ENCODE measurements at places on chromosomes 6 and 20. TPM values are rescaled to one million over a fixed set of nuclear protein-coding genes. Genes with fewer than 3 reads are reported as not detected.

DNA sequence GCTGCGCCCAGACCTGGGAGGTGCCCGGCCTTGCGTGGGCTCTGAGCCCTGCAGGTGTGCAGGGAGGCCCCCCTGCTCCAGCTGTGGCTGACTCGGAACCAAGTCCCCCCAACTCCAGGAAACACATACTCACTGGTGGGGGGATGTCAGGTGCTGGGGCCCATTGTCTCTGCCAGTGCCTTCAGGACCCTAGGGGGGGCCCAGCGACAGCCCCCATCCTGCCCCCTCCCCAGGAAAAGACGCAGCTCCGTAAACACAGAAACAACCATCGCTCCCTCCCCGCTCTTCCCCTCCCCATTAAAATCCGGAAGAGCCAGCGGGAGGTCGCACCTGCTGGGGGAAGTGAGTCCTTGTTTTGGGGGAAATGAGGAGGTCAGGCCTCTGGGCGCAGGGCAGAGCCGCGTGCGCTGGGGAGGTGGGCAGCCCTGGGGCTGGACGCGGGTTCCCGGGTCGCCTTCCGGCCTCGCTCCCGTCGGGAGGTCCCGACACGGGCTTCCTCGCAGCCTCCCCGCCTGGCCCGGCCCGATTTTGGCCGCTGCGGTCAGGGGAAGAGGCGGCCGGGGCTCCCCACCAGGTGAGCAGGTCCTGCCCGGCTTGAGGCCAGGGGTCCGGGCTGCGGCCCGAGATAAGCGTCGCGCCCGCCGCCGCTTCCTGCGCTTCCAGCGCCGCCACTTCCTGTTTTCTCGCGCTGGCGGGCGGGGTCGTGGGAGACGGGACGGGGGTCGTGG is 6.2 kb downstream of the C20orf204 start:
- no peak for DNase-seq

Gene JAG1
- 95.0 TPM for total RNA-seq

DNA sequence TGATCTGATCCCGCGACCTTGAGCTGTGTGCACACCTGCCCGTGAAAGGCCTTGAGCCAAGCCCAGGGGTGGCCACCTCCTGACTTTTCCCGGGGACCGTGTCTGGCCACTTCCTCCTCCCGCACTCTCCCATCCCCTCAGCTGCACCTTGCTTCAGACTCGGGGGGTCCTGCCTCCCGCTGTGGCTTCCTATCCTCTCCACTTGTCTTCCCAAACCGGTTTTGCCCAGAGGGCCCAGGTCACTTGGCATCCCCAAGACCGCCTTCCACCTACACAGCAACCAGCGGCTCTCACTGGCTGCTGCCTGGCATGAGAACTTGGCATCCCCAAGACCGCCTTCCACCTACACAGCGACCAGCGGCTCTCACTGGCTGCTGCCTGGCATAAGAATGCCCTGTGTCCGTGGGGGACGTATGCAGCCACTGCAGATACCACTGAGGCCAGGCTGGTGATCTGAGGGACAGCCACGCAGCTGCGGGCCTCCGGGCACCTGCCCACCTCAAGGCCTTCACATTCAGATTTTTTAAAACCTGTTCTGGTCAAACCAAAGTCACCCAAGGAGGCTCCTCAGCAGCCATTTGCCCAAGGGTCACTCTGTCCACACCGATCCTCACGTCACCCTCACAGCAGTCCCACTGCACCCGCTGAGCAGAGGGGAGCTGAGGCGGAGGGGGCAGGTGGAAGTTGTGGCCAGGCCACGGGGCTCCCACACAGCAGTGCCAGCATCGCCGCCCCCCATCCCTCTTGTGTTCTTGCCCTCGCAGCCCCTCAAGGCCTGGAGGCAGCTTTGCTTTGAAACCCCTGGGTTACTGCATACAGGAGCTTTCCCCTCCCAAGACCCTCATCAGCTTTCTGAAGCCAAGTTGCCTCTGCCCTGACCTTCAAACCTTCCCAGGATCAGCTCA is 245.5 kb downstream of the TAF4 start:
- DNase-seq, result no peak

DNA sequence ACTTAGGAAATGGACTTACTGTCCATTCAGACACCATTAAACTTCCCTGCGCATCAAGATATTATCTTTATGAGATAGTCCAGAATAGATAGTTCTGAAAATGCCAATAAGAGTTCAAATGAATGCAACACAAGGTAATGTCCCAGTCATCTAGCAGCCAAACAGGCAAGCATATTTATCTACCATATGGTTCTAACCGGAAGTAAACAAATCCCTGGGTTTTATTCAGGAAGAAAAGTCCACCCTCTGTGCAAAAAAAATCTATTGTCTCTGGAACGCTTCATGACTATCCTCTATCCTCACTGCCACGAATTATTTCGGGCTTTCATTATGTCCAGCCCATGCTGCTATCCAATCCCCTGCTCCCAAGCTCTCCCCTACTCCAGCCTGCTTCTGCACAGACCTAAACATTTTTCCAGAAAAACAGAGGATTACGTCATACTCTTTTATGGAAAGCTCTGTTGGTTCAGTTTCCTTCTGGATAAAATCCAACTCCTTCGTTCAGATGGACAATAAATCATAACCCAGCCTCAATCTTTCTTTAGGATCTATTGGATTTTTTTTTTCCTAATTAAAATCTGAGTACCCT is 11.4 kb downstream of the PPIL6 start:
- DNase-seq, result no peak

Gene CASP8AP2
- total RNA-seq, result 35.3 TPM

GRCh38 chr6:2971420-2972218 is at the start of gene SERPINB6:
SERPINB6 (minus strand) TSS chr6:2971567; CDS start chr6:2959332, 12,235 bp downstream.
- peak; percentile 88 for DNase-seq

DNA sequence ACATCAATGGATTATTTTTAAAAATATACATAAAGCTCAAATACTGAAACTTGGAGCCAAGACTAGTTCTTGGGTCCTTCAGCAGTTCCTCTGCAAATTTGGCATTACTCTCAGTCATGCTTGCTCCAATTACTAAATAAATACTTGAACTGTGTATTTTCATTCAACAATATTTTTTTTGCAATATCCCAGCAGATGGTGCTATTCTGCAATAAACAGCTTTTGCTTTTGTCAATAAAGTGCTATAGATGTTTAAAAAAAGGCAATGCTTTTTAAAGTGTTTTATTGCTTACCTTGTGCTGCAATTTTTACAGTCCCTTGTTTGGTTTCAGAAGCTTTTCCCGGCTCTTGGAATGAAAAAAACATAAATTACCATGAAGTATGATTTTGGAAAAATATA is 243.4 kb downstream of the TRDN start:
- DNase-seq, result peak; percentile 18
